Activated CD4-positive, alpha-beta T cell treated with anti-CD3 and anti-CD28 coated beads for 1 hour (primary cell): ENCODE measurements at places on chromosomes 16 and 17.
A peak's percentile ranks its signal among the peaks of the same experiment; 100 is the strongest.

- DNase-seq = no peak
Observed at GRCh38 chr17:70857351-70857750, 688.0 kb downstream of the KCNJ2 start.

DNA sequence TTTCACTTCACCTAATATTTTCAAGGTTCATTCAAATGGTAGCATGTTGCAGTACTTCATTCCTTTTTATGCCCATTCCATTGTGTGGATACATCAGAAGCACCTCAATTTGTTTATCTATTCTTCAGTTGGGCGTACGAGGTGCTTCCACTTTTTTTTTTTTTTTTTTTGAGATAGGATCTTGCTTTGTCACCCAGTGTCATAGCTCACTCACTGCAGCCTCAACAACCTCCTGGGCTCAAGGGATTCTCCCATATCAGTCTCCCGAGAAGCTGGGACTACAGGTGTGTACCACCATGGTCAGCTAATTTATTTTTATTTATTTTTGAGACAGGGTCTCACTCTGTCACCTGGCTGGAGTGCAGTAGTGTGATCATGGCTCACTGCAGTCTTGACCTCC, 22.5 kb upstream of the SPNS3 start:
- DNase-seq = no peak

DNA sequence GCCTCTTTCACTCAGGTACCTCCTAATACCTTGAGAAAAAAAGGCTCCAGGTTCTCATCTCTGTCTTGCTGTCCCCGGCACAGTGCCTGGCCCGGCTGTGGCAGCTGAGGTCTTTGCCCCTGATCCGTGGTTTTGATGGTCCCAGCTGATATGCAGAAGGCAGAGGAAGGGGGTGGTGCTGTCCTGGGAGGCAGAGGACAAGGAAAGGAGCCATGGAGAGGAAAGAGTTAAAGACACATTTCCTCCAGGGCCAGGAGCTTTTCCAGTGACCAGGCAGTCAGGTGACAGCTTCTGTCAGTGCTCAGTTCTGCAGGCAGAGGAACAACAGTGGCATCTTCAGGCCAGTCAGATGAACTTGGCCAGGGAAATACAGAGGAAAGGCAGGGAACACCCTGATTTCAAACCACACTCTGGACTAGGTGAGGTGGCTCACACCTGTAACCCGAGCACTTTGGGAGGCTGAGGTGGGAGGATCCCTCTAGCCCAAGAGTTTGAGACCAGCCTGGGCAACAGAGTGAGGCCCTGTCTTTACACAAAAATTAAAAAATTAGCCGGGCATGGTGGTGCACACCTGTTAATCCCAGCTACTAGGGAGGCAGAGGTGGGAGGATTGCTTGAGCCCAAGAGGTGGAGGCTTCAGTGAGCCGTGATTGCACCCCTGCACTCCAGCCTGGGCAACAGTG, 3.3 kb upstream of the COG1 start:
- no peak for DNase-seq

DNA sequence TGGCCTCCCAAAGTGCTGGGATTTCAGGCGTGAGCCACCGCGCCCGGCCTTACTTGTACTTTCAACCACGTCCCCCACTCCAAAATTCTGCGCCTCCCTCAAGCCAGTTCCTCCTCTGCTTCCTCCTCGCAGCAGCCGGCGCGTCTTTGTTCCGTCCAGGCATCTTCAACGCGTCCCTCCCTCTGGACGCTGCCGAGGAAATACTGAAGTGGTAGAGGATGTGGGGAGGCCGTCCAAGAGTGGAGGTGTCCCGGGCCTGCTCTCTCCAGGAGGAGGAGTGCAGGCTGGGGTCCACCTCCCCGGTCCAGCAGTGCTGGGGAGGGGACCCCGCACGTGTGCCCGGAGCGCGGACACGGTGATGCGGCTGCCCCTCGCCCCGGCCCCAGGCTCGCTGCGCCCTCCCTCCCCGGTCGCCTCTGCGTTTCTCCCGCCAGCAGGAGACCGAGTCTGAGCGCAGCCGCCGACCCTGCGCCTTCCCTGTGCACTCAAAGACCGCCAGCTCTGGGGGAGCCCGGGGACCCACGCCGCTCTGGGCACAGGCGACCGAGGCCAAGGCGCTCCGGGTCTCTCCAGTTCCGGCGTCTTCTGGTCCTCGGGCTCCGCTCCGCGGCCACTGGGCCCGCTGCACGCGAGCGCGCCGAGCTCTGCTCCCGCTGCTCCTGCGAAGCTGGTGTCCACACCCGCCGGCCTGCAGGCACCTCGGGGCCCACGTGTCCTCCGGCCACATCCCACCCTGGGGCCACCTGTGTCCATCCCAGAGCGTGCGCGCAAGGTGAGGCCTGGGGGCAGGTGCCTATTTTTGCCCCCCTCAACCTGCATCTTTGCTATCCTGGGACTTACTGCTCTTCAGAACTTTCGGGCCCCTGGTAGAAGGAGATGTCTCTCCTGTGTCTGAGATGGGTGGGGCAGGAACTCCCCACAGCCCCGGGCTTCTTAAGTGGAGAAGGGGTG, 31.7 kb downstream of the OSBPL7 start:
- peak; percentile 21 for DNase-seq

DNA sequence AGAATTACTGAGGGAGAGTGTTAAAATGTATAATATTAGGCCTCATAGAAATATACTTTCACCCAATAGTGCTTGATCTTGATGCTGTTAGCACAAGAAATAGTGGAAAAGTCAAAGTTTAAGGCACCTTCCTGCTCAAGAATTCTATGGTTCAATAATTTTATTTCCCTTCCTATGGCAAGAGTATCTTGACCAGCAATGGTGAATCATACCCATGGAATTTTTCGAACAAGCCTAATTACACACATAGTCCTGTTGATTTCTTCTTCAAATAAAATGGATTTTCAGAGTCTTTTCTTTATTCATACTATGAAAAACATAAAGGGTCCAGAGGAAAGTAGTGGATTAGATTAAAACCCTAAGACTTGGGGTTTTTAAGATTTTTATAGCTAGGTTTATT, 810.6 kb downstream of the CDH11 start:
- DNase-seq = no peak

DNA sequence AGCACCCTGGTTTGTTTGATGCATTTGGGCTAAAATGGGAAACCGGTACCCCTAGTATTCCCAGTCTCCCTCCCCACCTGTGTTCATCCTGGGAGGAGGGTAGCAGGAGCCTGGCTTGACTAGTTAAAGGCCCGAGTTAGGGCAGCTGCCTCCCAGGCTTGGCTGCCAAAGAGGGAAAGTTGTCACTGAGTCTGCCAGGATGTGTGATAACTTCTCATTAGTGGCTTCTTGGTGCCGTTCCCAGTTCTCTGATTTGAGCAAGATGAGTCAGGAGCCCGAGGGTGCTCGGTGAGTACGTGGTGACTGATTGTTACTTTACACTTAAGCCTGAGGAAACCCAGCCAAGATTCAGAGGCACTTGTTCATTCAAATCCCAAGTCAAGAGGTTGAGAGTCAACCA, 2.5 kb downstream of the KRT32 start:
- DNase-seq = no peak
